ENCODE measurements at places on chromosomes 12 and 14.

DNA sequence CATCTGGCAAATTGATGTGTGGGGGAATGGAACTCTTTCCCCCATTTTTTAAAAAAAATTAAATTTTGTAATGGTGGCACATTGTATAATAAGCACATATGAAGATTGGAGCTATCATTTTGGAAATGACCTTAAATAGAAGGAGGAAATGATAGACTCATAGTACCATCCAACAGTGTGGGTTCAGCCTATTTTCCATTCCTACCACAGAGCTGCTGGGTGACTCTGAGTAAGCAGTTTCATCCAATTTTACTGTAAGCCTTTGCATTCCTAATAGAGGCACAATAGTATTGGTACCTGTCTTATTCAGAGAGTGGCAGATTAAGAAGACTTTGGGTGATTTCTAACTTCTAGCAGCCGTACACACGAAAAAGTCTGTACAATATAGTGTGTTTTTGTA is 304.5 kb downstream of the RAD51B start:
- DNase-seq, result no peak

DNA sequence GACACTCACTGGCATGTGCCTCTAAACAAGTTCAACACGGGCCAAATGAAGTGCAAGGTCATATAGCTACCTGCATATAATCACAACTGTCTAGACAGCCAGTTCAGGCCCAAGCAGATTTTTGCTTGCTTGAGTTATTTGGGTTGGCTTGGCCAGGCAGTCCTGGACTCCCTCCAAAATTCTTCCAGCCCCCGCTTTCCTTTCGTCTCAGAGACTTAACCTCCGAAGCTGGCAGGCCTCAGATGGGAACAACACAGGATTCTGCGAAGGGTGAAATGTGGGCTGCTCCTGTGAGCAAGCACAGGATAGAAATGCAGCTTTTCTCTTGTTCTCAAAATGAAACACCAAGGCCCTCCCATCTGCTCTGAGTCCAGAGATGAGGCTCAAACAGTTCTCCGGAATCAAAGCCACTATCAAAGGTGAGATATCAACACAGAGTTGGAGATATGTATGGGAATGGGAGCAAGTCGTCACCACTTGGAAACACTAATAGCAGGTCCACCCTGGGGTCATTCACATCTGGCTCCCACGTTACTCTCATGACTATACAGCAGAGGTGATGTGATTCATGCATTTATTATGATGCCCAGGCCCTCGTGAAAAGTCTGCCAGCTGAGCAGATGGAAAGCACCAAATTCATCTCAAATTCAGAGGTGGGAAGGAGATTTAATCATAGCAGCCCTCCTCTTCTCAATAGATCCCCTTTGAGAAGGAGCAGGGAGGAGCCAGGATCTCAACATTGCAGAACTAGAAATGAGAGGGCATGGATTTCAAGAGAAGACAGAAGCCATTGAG is 389.8 kb downstream of the NUAK1 start:
- DNase-seq, result no peak

- DNase-seq, result peak; percentile 86
Observed at GRCh38 chr14:39977198-39977597, 545.0 kb upstream of the FBXO33 start.

DNA sequence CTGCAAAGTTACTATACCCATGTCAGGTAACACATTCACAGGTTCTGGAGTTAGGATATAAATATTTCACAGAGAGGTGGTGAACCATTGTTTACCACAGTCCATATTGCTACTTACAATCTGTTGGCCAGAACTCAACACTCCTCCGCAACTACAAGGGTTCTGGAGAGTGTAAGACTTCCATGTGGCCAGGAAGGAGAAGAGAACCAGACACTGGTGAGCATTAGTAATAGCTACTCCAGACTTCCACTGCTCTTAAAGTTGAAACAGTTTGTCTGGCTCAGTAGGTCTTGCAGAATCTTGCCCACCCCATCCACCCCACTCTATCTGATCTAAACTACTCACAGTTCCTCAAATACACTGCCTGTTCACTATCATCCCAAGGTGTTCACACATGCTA is 369.6 kb downstream of the DUSP6 start:
- DNase-seq, result no peak

GRCh38 chr14:32473464-32473855 is 144.4 kb downstream of the AKAP6 start:
- no peak for DNase-seq

GRCh38 chr12:93571925-93572711 is at the start of gene SOCS2:
Gene SOCS2, plus strand, starts transcription at chr12:93572675. Its CDS starts 223 bp downstream, at chr12:93572898.
- DNase-seq, result no peak

DNA sequence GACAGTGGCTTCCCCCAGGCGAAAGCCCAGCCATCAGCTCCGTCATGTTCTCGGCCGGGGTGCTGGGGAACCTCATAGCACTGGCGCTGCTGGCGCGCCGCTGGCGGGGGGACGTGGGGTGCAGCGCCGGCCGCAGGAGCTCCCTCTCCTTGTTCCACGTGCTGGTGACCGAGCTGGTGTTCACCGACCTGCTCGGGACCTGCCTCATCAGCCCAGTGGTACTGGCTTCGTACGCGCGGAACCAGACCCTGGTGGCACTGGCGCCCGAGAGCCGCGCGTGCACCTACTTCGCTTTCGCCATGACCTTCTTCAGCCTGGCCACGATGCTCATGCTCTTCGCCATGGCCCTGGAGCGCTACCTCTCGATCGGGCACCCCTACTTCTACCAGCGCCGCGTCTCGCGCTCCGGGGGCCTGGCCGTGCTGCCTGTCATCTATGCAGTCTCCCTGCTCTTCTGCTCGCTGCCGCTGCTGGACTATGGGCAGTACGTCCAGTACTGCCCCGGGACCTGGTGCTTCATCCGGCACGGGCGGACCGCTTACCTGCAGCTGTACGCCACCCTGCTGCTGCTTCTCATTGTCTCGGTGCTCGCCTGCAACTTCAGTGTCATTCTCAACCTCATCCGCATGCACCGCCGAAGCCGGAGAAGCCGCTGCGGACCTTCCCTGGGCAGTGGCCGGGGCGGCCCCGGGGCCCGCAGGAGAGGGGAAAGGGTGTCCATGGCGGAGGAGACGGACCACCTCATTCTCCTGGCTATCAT is 663 bp downstream of the PTGER2 start:
- peak; percentile 54 for DNase-seq

DNA sequence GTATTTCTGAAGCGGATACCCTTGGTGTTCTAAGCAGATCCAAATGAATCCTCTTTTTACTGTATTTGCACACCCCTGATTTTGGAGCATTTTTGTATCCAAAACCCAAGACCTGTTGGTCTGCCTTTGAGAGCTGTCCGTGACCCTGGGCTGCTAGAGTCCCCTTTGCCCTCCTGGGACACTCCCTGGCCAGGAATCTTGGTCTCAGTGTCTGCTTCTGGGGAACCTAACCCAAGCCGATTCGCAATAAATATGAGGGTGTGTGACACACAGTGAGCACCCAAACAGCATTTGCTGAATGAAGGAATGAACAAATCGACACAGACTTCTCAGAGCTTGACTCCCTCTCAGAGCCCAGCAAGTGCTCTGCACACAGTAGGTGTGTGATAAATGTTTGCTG is 92.9 kb downstream of the SCARB1 start:
- DNase-seq, result no peak

GRCh38 chr12:53995378-53996239 is 4.4 kb upstream of the HOXC9 start:
- peak; percentile 61 for DNase-seq

GRCh38 chr12:11962860-11963259 is 107.9 kb upstream of the BCL2L14 start:
- no peak for DNase-seq

DNA sequence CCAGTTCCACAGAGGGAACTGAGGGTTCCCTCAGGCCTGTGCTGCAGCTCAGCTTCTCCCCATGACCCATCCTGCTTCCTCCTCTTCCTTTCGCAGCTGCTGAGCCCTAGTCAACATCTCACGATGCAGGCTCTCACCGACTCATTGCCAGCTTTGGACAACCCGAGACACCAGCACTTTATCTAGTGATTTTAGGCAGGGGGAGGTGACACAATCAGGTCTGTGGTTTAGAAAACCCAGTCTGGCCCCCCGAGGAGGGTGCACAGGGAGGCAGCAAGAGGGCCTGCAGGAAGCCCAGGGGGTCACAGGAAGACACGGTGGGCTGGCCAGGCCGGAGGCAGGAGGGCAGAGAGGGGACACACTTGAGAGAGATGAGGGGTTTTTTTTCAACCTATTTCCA is 35.4 kb downstream of the DIO3 start:
- no peak for DNase-seq

DNA sequence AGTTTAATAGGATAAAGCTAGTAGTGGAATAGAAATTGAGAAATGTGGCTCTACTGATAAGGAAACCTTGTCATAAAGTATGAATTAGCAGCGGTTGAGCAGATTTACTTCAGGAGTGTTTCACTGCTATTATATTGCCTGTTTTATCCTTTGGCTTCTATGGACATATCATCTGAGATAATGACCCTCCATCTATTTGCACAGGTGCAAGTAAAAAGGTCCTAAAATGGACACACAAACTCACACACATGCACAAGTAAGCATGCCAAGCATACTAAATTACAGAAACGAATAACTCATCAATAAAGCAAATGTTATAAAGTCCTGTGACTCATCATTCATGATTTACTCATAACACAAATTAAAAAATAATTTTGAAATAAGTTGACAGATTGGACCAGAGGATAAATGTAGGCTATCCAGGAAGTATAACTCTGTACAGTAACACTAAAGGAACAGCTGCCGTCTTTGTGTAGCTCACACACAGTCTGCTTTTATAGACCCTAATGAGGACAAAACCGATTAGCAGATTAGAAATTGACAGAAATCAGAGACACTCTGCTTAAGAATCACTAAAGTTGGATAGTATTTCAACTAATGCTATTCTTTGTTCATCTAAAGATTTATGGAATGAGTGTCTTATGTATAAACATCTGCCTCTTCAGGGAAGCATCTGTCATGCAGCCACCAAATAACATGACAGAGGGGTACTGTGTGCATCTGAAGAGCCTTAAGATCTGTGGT is 73.9 kb downstream of the SYT1 start:
- DNase-seq, result peak; percentile 96

GRCh38 chr12:47650469-47650868 is 55.4 kb downstream of the RPAP3 start:
- no peak for DNase-seq

GRCh38 chr12:32025906-32026305 is 66.7 kb downstream of the RESF1 start:
- no peak for DNase-seq

- peak; percentile 94 for DNase-seq
Observed at GRCh38 chr14:51211149-51211548, 28.9 kb upstream of the TMX1 start.

GRCh38 chr12:98543701-98544100 is 28.3 kb downstream of the TMPO start:
- no peak for DNase-seq

DNA sequence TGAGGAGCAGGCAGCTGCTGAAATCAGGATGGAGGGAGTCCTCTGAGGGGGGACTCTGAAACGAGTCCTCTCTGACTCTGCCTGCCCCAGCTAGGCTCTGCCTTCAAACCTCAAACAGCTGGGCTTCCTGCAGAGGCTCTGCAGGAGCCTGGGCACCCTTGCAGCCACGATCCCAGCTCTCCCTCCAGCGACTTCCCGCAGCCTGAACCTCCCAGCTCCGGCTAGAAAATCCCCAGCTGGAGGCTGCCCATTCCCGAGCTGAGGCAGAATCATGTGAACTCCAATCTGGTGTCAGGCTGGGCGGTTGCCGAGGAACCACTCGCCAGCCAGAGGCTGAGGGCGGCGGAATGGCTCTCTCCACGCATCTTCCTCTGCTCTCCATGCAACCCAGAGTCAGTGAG is at the start of gene GPR68:
Gene GPR68, minus strand, starts transcription at position 204 of the 401 bp plus-strand sequence. CDS start 9,654 bp downstream, outside the sequence.
- DNase-seq, result peak; percentile 67

DNA sequence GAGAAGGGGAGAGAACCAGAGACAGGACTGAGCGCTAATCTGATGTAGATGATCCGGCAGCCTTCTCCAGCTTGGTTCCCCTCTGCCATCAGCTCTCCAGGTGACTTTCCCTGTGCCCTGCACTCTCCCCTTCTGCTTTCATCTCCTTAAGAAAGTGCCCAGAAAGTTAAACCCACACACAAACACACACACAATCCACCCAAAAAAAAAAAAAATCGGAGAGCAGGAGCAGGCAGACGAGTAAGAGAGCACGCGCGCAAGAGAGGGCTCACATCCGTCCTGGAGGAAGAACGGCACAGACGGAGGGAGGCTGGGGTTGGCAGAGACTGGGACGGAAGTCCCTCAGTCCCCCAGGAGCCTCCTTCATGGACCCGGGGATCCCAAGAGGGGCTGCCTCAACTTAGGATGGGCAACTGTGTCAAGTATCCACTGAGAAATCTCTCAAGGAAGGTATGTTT is 9.8 kb downstream of the CABP1 start:
- DNase-seq, result no peak

DNA sequence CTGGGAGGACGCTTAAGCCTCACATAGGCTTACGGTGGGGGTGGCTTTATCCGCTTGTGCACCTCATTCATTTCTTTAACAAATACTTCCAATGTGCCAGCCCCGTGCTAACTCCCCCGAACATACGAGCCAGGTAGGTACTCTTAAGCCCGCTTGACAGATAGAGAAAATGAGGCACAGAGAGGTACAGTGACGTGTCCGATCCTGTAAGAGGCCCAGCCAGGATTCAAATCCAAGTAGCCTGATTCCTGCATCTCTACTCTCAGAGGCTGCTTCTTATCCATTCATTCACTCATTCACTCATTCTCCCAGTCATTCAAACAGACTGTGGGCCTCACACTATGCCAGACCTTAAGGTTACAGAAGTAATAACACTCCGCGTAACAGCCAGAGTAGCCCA is 477 bp downstream of the OAS3 start:
- DNase-seq, result peak; percentile 18

DNA sequence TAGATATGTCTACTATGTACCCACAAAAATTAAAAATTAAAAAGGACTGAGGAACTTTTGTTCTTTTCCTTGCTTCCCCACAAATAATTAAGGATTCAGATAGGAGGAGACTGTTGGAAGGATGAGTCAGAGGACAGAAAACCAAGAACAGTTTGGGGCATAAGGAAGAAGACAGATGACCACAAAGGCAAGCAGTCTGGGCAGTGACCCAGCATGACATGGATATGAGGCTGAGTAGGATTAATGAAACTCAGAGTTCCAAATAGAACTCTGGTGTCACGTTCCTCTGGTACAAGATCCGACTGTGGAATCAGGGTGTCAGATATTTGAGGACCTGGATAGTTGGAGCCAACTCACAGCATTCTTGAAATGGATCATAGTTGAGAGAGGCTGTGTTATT is 89.3 kb upstream of the SLC38A4 start:
- no peak for DNase-seq

DNA sequence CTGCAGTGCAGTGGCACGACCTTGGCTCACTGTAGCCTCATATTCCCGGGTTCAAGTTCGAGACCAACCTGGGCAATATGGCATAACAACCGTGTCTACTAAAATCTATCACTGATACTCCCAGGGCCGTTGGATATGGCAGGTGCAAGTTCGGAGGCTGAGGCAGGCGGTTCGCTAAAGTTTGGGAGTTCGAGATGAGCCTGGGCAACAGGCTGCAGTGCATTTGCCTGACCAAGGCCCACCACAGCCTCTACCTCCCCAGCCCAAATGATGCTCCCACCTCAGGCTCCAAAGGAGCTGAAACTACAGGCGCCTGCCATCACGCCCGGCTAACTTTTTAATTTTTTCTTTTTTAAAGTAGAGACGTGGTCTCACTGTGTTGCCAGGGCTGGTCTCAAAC is 177.1 kb upstream of the ALG10B start:
- no peak for DNase-seq

All from NCI-H1092 treated with DMSO at 0.1 percent for 48 hours (cell line).